Transverse colon (tissue), 4 donors: ENCODE measurements at places on chromosomes 4 and X.
A peak's percentile ranks its signal among the peaks of the same experiment; 100 is the strongest.

DNA sequence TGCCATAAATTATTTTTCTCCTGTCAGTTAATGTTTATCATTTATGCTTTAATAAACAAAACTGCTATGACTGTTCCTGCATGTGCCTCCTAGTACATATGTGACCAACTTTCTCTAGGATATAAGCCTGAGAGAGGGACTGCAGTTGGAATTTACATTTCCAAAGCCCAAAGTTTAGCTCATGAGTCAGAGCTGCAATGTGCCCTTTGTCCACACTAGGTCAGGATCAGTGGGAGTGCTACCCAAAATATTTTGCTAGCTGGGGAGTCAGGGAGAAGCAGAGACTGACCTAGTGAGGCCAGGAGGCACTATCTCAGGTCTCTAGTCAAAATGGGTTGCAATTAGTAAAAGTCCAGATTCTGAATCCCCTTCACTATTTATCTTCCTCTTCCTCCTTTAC lies 92.7 kb downstream of the AR start:
- no peak for DNase-seq

DNA sequence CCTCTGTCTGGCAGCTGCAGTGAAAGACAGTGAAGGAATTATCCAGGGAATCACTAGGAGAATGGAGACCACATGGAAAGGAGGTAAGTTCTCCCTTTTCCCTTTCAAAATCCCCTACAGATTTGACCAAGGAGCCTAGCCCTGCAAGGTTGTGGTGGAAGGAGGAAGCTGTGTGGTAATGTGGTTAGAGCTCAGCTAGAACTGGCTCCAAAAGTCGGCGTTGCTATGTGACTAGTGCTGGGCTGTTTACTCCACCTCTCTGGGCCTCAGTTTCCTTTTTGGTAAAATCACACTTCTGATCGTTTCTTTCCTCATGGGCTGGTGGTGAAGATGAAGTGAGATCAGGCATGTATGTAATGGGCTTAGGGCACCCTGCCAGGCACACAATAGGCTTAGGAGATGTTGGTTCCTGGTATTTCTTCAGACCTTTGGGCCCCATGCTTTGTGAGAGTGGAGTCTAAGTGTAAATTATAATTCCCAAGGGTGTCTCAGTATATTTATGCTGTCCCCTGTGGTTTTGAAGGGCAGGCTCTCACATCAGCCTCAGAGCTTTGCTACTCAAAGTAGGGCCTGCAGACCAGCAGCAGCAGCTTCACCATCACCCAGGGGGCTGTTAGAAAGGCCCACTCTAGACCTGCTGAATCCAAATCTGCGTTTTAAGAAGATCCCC lies 183.7 kb upstream of the BCOR start:
- DNase-seq: no peak

DNA sequence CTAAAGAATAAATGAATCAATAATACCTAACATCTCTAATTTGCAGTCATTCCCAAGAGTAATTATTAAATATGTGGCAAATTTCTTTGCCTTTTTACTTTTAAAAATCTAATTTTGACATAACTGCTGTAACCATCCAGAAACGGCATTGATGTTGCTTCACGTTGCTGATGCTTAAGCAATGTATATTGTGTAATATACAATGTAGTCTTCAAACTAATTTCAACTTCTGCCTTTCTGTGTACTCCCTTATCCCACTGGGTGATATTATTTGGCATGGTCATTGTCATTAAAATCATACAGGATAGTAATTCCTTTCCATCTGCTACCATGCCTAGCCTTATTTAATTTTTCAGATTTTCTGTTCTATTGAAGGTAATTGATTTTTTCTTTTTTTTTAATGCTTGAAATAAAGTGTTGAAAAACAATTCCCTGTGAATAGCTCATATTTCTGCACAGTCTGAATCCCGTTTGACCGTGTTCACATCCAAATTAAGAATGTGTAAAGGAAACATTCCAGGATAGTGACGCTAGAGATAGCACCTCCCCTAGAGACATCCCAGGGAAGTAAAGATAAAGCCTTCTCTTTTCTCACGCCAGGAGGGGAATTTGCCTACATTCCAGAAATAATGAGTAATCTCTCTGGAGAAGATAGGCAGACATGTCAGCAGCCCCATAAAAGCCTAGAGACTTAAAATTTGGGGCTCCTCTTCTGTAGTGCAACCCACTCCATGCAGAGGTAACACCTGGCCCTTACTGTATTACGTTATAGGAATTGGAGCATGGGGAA lies 8.6 kb downstream of the FAM200B start:
- DNase-seq: no peak

DNA sequence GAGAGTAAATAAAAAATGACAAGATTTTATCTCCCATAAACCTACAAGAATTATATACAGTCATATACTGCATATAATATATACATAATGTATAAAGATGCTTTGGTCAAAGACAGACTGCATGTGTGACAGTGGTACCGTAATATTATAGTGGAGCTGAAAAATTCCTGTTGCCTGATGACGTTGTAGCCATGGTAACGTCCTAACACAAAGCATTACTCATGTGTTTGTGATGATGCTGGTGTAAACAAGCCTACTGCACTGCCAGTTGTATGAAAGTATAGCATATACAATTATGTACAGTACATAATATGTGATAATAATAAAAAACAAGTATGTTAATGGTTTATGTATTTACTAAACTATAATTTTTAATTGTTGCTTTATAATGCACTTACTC lies 245.2 kb upstream of the CENPE start:
- DNase-seq: no peak

- DNase-seq: no peak
Observed at GRCh38 chr4:1629699-1630083, 54.4 kb downstream of the FAM53A start.

DNA sequence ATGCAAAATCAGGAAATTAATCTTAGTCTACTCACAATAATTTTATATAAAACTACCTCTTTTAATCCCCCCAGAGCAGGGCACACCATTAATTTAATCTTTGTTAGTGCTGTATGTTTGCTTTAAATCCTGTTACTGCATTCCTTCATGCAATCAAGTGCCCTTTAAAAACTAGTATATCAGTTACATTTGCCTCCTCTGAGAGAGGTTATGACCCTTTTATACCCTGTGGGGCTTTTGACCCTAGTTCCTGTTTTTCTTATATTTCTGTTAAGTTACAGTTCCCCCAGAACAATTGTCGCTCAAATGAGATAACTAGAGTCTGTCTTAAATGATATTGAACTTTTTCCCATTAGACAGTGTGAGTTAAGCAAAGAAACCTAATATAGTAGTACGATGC lies 46.2 kb downstream of the GPC4 start:
- DNase-seq: no peak

- DNase-seq: no peak
Observed at GRCh38 chr4:77310931-77311330, 153.9 kb downstream of the CCNG2 start.

- DNase-seq: peak; percentile 28
Observed at GRCh38 chr4:169620880-169621248, 486 bp downstream of the CLCN3 start.

DNA sequence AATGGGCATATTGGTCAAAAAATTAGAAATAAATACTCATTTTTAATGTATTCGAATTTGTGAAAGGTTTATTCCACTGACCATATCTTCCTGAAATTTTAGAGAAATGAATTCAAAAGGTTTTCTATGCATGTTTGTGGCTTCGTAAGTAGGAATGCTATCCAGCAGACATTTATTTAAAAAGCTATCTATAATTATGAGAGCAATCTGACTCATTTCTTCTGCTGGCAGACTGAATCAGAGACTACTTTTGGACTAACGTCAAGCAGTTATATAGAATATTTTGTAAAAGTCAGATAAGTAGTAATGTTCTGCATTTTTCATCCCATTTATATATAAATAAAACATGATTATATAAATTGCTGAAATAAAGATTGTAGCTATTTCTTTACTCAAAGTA lies 125.0 kb downstream of the SPCS3 start:
- DNase-seq: no peak
